ENCODE measurements at places on chromosomes 11 and 22.

GRCh38 chr11:126403658-126404057 lies 48.2 kb downstream of the ST3GAL4 start:
- no peak for DNase-seq

DNA sequence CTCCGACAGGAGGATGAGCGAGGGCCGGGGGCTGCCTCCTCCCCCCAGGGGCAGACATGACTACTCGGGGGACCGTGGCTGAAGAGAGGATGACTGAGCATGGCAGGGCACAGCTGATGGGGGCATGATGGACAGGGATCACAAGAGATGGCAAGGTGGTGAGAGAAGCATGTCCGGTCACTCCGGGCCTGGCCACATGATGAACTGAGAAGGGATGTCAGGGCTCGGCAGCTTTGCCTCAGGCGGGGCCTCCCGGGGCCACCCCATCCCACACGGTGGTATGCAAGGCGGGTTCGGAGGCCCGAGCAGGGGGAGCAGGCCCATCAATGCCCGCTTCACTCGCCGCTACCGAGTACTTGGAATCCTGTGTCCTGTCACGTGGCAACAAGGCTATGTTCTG lies 36.6 kb upstream of the UBASH3B start:
- no peak for DNase-seq

DNA sequence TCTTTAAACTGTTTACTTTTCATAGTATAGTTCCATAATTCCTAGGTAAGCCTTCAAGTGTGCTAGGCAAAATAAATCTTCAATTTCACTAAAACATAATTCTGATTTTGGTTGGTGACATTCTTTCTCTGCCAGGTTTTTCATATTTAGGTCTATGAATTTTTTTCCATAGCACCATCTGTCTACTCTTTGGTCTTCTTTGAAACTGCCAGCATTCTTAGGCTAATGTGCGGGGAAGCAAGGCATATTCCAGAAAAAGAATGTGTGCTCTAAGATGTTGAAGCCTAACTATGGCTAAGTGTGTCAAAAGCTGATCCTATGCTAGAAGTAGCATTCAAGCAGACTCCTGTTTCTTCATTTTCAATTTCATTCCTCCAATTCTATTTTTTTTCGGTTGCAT lies 213.9 kb upstream of the C11orf87 start:
- DNase-seq = no peak

DNA sequence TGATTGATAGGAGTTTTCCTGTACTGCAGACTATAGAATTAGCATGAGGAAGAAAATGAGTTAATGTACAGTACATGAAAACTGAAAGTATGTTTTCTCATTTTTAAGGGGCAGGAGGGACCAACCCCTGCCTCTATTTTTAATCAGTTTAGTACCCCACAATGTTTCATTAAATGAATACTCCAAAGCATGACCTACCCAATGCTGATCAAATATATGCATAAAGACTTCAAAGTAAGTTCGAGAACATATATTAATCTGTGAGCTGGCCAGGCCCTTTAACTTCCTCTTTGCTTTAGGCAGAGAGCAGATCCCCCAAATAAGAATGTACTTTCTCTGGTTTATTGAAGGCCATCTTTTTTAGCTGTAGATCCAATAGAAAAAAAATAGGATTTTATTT lies 161.0 kb downstream of the FCHSD2 start:
- DNase-seq = no peak

DNA sequence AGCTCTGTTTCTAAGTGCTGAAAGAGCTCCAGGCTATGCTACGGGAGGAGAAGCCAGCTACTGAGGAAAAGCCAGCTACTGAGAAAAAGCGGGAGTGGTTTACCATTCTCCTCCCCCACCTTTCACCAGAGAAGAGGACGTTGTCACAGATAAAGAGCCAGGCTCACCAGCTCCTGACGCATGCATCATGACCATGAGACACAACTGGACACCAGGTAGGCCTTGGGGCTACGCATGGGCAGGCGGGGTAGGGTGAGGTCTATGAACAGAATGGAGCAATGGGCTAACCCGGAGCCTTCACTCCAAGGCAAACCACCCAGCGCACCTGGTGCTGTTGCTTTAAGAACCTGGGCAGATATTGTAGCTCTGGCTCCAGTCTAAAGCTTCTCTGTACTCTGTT lies 1.1 kb downstream of the IL18BP start:
- no peak for DNase-seq

- no peak for DNase-seq
Observed at GRCh38 chr22:44736581-44737405, 15.6 kb upstream of the ARHGAP8 start.

GRCh38 chr11:57903441-57904123 lies 120.1 kb upstream of the OR9Q1 start:
- peak; percentile 6 for DNase-seq

DNA sequence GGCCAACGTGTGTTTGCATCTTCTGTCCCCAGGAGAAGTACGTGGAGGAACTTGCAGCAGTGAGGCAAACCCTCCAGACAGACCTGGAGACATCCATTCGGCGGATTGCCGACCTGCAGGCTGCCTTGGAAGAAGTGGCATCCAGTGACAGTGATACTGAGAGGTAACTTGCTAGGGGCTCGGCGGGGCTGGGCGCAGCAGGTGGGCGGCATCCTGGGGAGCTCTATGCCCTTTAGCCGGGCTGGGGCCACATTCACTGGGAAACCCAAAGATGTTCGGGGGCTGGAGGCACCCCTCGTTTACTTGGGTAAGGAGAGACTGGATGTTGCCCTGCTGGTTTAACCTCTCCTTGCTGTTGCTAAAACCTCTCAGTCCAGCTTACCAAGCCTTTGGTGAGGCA lies 176.9 kb upstream of the SEZ6L start:
- no peak for DNase-seq

DNA sequence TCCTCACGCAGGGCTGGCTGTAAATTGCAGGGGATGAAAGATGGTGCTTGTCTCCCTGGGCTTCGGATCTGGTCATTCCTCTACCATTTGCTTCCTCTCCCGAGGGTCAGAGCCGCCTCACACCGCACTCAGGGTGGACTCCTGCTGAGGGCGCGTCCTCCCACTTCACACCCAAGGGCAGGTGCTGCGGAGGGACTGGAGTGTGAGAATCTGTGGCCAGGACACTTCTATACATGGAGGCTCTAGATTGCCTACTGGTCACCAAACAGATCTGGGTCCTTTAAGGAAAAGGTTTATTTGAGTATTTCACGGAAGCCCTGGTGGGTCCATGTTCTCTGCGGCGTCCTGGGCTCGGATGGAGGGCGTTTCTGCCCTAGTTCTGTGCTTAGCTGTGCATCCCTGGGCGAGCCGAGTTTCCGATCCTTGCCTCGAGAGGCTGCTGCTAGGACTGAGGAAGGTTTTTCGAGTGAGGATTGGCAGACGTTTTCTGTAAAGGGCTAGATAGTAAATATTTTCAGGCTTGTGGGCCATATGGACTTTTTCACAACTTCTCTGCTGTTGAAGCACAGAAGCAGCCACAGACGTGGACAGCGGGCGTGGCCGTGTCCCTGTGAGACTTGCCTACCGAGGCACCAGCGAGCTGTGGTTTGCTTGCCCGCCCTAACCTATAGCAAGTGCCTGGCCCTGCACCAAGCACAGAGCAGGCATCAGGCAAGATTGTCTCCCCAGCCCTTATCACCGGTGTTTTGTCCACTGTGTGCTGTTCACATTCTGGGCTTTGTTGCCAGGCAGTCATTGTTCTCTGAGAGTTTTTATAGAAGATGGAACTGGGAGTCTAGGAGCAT lies 279.0 kb downstream of the TBC1D22A start:
- DNase-seq = no peak

GRCh38 chr11:2299773-2300172 lies 1.9 kb downstream of the C11orf21 start:
- DNase-seq = no peak

- DNase-seq = no peak
Observed at GRCh38 chr11:110303414-110303826, 7.0 kb upstream of the RDX start.

DNA sequence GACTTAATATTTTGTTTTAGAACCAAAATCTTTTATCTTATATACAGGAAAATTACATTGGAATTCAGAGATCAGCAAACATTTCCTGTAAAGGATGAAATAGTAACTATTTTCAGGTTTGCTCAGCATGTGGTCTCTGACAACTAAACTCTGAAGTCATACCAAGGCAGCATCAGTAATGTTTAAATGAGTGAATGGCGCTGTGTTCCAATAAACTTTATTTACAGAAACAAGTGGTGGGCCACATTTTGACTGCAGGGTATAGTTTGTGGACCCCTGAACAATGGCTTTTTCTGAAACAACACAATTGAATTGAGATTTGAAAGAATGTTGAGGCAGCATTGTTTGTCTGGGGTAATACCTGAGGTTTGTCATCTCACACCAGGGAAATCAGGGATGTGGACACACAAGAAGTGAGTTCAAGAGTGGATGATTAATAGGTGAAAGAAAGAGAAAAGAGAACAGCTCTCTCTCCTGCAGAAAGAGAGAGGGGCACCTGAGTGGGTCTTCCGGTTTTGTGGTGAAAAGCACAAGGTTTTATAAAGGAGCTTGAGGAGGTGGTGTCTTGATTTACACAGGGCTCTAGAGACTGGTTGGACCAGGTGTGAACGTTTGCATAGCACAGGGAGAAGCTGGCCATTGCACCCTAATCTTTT lies 113.5 kb upstream of the VPREB1 start:
- DNase-seq = no peak

DNA sequence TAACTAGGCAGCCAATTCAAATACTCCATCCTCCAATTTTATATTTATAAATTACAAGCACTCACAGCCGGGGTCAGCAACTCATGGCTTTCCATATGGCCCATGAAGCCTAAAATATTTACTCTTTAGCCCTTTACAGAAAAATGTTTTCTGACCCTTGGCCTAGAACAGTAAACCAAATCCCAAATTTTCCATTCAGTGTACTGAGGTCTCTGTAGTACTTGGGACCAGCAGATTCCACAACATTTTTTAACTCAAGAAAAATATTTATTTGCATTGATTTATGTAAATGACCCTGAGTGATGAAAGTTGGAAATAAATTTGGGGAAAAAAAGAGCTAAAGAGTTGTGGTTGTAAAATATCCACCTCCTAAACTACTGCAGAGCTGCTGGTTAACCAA lies 82.6 kb downstream of the SLC1A2 start:
- no peak for DNase-seq

DNA sequence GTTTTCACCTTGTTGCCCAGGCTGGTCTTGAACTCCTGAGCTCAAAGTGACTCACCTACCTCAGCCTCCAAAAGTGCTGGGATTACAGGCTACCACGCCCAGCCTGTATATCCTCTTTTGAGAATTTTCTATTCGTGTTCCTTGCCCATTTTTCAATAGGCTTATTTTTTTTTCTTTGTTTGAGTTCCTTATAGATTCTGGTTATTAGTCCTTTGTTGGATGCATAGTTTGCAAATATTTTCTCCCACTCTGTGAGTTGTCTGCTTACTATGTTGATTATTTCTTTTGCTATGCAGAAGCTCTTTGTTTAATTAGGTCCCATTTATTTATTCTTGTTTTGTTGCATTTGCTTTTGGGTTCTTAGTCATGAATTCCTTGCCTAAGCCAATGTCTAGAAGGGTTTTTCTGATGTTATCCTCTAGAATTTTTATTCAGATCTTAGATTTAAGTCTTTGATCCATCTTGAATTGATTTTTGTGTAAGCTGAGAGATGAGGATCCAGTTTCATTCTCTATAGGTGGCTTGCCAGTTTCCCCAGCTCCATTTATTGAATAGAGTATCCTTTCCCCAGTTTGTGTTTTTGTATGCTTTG lies 17.7 kb upstream of the ZBED5 start:
- no peak for DNase-seq

GRCh38 chr11:57778318-57779037 lies 16.9 kb downstream of the CTNND1 start:
- no peak for DNase-seq

DNA sequence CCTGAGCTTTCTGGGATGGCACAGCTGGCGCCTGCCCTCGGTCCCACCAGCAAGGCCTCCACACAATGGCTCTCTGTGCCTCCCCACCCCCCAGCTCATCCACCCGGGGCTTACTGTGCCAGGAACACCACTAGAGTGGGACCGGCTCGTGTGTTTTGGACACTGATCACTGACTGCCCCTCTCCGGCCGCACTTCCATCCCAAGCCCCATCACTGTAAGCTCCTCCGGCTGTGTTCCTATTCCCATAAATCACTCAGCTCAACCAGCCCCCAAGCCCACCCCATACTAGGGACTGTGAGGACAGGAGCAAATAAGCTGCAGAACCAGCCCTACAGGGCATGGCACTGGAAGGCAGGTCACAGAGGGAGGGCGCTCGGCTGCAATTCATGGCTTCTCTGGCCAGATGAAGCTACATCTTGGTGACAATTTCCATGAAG lies 7.3 kb downstream of the APBB1 start:
- no peak for DNase-seq

DNA sequence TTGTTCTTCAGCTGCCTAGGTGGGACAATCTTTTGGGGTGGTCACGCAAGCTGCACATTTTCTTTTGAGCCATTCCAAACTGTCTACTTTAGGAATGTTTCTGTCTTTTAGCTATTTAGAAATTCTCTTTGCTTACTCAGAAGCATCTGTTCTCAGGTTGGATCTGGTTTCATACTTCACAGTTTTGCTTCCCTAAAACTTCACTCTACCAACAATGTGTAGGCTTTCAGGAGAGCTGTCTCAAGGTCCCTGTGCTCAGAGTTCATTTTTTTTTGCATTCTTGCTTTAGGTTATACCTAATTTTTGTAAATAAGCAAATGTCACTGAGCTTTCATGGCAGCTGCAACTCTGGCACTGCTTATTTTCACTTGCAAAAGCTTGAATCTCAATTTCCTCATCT lies 36.7 kb downstream of the CCDC90B start:
- no peak for DNase-seq

DNA sequence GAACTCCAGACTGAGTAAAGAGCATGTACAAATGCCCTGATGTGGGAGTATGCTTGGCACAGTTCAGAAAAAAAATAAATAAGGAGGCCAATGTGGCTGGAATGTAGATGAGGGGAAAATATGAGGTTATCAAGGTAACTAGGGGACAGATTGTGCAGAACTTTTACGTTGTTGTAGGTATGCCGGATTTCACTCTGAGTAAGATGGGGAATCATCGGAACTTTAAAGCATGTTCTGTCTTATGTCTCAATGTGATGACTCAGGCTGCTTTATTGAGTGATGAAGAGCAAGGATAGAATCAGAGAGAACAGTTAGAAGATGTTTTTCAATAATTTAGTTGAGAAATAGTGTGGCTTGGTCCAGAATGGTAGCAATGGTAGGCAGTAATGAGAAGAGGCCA lies 130.4 kb downstream of the C11orf87 start:
- no peak for DNase-seq

GRCh38 chr22:27250886-27251285 lies 550.7 kb downstream of the MN1 start:
- no peak for DNase-seq

- no peak for DNase-seq
Observed at GRCh38 chr11:36577859-36578258, 10.1 kb downstream of the RAG1 start.

- DNase-seq = no peak
Observed at GRCh38 chr22:21457023-21457787, 10.0 kb upstream of the TMEM191C start.

Measured in CD4-positive, alpha-beta T cell treated with Interleukin-15 for 4 hours (primary cell).